ENCODE measurements at places on chromosomes 3 and 15. TPM values are rescaled to one million over a fixed set of nuclear protein-coding genes. Genes with fewer than 3 reads are reported as not detected.

- no peak for DNase-seq
Observed at GRCh38 chr3:198071602-198072287, 111.7 kb downstream of the LMLN start.

DNA sequence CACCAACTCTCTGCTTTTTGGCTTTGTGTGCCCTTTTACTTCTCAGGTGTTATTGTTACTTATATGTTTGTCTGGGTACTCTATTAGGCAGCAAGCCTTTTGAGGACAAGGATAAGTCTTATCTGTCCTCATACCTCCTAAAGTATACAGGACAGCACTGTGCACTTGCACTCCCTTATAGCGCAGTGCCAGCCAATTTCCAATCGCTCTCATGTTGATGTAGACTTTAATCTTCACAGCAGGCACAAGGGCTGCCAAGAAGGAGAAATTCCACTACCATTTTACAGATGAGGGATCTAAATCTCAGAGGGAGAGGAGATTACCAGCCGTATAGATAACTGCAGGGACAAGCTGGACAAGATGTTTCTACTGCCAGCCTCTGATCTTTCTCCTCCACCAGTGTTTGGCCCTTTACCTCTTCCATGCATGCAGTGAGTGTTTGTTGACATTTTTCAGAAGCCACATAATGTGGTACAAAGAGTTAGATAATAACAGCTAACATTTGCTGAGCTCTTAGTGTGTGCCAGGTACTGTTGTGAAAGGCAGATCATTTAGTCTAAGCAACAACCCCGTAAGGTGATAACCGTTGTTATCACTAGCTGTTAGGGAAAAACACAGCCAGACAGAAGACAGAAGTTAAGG, 30.1 kb downstream of the SST start:
- no peak for DNase-seq

DNA sequence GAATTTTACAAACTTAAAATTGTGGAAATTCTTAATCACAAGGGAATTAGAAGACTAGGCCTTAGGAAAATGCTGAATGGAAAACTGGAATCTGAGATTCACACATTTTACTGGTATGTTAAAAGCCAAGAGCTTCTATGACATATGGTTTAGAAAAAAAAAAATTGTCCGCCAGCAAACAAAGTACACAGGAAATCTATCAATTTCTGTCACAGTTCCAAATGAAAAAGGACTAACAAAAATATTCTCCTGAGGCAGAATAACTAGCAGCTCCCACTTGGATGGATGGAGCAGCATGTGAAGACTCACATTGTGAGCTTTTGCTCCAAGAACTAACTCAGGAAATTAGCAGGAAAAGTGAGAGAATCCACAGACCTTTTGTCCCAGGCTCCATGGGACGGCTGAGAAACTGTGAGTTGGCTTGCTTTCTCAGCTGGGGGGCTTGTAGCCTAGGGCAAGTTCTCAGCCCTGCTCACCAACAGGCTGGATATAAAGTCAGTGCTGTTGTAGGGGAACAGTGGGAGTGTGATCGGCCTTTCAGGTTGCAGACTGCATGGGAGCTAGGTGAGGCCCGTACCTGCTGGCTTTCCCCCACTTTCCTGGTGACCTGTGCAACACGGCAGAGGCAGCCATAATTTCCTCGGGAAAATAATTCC, 731.1 kb upstream of the SGO1 start:
- DNase-seq: no peak

DNA sequence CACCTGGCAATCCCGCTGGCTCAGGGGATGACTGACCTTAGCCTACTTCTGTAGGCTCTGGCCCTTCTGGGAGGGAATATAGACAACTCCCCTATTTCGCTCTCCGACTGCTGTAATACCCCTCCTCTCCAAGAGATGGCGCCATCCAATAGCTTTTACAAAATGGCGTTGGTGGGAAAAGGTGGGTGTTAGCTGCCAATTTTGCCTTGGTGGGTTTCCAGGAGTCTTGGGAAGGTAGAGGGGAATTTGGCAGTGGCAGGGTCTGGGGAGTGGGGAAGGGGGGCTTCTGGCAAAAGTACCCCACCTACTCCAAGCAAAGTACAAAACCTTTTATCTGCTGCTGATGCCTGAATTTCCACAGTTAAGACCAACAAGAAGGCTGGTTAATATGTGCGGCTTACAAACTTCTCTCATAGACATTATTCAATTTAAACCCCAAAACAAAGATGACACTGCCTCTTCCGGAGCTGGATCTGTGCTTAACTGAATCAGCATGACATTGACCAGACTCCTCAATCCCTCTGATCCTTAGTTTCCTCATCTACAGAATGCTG, 62.1 kb downstream of the RASGRF1 start:
- DNase-seq: no peak

DNA sequence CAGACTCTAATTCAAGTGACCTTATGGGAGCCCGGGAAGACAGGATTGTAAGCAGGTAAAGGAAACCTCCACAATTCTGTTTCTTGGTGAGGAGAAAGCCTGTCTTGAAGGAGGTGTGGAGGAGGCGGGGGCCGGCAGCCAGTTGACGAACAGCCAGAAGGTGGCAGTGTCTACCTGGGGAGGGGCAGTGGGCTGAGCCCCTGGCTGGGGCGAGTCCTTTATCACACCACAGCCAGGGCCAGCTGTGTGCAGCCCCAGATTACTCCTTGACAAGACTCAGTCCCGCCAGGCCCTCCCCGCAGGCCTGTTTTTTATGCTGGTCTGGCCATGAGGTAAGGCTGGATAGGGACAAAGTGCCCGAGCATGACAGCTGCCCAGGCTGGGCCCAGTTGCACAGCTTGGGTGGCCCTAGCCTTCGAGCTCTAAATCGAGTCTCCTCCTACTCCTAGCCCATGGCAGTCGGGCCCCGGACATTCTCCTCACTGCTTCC, 40.9 kb upstream of the IDH2 start:
- DNase-seq: peak; percentile 86

The IMPG2 gene
- 0.60 TPM for total RNA-seq

Measured in osteocyte (in vitro differentiated cells).